ENCODE measurements at places on chromosomes 7 and 10.

- DNase-seq: no peak
These were observed 201.3 kb downstream of the MAD1L1 start for GRCh38 chr7:2031451-2031845.

- no peak for DNase-seq
These were observed 261.4 kb upstream of the HABP2 start for GRCh38 chr10:113291413-113291812.

DNA sequence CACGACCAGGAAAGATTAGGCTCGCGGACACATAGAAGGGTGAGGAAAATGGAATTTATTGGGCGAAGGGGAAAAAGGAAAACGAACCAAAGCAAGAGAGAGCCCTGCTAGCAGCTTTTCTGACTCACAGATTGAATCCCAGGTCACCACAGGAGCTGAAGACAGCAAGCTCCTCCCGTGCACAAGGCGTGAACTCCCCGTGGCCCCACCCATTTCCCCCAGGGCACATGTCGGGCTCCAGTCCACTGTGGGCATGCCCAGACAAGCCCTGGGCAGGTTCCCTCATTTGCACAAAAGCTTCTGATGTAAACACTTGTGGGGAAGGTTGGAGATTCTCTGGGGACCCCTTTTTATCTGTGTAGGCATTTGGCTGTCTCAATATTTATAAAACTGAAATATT lies 582.4 kb downstream of the SUGCT start:
- peak; percentile 36 for DNase-seq

DNA sequence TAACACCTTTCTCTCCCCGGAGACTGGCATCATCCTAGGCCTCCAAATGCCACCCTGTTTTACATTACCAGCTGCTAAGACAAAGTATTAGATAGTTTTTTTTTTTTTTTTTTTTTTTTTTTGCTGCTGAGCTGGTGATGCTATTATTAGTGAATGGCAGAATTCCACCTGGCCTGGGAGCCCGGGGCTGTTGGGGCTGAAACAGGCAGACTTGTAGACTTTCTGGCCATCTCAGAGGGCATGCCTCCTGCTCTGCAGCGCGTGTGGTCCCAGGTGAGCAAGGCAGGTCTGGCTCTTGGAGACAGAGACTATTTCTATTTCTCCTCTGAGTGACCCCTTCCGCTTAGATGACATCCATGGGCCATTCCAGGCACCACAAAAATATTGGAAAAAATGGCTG lies 104.2 kb downstream of the EMX2 start:
- no peak for DNase-seq

DNA sequence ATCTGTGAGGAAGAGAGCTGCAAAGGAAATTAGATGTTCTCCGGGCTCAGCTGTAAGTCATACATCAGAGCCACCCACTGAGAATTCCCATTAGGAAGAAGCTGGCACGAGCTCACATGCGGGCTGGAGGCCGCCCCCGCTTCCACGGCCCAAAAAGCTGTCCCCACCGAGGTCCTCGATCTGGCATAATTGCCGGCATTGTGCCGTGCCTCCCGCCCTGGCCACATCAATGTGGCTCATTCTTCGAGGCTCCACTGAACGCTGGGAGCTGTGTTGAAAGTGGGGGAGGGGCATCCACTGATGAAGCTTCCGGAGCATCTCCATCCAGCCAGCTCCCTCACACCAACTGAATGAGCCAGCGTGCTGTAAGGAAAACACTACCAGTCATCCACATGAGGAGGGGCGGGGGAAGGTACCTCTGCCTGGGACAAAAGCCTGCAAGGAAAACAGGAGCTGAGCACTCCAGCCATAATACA lies 173.1 kb downstream of the PTPRN2 start:
- no peak for DNase-seq

DNA sequence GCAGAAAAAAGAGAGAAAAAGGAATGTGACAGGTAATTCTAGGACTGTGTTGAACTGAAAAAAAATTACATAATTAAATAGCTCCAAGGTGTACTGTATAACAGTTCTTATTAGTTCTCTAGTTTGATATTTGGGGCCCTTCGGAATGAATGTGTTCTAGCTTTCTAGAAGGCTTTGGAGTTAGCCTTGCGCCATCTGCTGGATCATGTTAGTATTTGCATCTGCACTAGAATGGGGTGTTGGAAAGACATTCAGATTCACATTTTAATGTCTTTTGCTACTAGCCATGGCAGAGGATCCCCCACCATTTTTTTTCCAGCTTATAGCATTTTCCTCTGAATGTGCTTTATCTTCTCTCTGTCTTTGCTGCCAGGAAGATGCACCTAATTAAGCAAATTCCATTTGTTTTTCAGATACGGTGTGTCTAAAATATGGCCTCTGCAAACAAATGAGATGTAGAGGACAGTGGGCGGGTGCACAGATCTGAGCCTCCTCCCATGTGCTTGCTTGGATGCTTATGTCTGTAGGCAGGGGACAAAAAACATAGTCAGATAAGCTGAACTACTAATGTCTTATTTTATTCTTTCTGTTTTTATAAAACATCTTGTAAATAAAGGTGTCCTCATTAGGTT lies 238.5 kb downstream of the PHF14 start:
- peak; percentile 61 for DNase-seq

DNA sequence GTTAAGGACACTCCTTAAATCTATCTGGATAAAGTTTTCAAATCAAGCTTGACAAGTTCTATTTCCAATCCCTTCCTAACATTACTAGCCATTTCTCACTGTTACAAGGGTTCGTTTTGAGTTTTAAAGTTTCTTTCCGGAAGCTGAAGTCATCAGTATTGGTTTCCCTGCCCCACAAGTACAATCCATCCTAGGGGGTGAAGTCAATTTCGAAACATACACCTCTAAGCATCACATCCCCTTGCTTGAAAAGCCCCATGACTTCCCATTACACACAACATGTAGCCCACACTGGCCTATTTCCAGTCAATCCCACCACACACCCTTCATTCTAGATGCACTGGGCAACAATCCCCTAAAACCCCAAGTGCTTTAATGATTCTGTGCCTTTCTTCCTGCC lies 13.0 kb downstream of the DPY19L1 start:
- no peak for DNase-seq

GRCh38 chr7:72078301-72078700 lies 333.8 kb downstream of the CALN1 start:
- DNase-seq: no peak

DNA sequence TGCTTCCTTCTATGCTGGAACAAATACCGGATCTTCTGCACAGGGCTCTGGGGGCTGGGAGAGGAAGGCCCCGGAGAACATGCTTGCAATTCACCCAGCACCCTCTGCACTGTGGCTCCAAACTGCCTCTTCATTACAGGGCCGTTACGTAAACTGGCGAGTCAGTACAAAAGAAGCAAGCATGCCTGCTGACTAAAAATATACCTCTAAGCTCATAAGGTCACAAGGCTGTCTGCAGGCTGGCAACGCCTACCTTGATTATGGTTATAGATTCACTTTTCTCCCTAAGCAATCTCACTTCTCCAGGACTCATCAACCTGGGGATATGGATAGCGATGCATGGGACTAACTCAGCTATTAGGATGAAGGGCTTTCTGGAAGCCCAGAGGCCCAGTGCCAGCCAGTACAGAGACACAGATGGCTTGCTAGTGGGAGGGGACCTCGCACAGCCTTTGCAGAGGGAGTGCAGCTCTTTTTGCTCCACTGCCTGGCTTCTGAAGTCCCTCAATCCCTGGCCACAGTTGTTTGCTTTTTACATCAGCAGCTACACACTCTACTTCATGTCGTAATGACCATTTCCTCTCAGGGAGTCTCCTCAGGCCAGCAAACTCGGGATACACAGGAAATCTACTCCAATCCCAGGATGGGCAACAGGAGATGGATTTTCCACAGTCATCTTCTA lies 96.1 kb downstream of the SH3PXD2A start:
- no peak for DNase-seq

GRCh38 chr10:63008491-63008890 lies 124.6 kb upstream of the NRBF2 start:
- DNase-seq: no peak

DNA sequence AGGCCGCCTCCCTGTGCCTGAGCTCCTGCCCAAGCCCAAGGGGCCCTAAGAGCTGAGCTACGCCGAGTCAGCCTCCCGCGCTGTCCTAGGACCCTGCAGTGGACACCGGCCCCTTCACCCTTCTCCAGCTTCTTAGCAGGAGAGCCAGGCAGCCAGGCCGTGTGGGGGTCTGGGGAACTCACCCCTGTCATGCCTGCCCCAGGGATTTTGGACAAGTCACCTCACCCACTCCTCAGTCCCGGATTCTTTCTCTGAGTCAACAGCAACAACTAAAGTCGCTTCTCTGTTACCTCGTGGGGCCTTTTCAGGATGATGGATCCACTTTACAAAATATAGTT lies 79.3 kb downstream of the MKI67 start:
- DNase-seq: no peak

DNA sequence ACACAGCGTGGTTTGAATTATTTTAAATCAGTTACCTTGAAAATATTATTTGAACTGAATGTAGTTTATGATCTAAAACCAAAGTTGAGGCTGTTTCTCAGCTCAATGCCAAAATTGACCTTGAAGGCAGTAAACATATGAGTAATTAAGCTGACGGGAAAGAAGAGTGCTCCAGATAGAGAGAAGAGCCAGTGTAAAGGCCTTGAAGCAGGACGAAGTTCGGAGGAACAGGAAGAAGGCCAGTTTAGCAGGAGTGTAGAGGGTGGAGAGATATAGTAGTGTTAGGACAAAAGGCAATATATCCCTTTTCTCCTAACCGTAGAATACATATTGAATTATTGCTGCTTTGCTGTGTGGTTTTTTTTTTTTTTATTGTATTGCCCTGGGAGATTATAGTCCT lies 63.2 kb downstream of the CYP51A1 start:
- DNase-seq: no peak

GRCh38 chr10:71345694-71346093 lies 26.6 kb downstream of the SLC29A3 start:
- no peak for DNase-seq

DNA sequence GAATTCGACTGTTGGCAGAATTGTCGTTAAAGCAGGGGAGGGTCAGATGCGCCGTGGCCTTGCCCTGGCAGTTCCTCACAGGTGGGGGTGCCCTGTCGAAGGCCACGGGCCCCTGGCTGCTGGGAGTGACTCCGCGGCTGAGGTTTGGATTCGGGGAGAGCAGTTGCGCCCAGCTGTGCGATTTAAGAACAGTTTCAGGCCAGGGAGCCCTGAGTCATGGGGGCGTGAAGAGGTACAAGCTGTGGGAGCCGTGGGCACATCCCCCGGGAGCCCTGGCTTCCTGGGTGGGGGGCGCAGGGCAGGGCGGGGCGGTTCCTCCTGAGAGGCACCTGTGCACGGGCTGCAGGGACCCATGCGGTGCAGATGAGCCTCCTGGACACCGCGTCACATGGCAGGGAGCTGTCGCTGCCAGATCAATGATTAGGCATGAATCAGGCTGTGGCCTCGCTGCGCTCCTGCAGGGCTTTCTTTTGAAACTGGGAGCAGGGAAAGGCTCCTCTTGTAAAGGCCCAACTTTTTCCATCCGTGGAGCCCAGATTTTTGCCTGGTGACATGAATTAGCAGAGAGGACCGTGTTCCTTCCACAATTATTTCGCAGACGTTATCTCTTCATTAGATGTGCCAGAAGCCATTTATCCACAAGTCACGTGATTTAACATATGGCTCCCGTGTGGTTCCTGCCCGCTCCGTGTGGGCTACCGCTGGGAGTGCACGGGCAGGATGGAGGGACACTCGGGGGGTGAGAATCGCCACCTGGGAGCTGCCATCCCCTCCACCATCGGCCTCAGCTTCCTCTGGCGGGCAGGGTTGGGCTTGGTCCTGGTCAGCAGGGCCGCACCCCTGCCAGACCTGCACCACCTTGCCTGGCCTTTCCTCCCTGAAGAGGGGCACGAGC lies 918 bp downstream of the PWWP2B start:
- DNase-seq: no peak

GRCh38 chr7:155999631-156000489 lies 187.6 kb upstream of the SHH start:
- no peak for DNase-seq

- no peak for DNase-seq
These were observed 60.4 kb downstream of the HDAC9 start for GRCh38 chr7:18555968-18556367.

GRCh38 chr10:3074145-3074665 lies 6.9 kb downstream of the PFKP start:
- DNase-seq: no peak

Data from neuronal stem cell (in vitro differentiated cells).